NCI-H524 treated with DMSO at 0.1 percent for 48 hours (cell line): ENCODE measurements at places on chromosomes 11 and 22.

DNA sequence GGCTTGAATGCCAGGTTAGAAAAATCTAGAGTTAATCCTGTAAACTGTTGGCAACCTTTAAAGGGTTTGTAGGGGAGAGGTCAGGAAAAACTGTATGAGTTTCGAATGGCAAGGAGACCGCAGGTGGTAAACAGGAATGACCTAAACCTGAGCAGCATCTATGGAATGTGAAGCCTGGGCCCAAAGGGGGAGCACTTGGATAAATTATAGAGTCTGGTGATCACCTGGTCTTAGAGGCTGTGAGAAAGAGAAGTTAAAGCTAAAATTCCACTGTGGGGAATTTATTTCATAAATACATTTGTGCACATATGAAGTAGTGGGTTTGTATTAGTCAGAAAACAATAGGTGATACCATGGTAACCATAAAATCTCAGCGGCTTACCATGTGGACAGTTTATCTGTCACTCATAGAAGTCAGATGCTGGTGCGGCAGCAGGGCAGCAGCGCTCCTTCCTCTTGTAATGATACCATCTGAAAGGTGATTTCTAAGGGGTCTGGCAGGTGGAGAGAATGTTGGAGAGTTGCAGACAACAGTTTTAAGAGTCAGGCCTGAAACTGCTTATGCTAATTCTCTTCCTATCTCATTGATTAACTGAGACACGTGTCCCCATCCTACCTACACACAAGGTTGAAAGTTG, 1104.4 kb upstream of the CCDC90B start:
- DNase-seq: no peak

GRCh38 chr11:117950993-117951961, 22.1 kb upstream of the TMPRSS13 start:
- DNase-seq: no peak

DNA sequence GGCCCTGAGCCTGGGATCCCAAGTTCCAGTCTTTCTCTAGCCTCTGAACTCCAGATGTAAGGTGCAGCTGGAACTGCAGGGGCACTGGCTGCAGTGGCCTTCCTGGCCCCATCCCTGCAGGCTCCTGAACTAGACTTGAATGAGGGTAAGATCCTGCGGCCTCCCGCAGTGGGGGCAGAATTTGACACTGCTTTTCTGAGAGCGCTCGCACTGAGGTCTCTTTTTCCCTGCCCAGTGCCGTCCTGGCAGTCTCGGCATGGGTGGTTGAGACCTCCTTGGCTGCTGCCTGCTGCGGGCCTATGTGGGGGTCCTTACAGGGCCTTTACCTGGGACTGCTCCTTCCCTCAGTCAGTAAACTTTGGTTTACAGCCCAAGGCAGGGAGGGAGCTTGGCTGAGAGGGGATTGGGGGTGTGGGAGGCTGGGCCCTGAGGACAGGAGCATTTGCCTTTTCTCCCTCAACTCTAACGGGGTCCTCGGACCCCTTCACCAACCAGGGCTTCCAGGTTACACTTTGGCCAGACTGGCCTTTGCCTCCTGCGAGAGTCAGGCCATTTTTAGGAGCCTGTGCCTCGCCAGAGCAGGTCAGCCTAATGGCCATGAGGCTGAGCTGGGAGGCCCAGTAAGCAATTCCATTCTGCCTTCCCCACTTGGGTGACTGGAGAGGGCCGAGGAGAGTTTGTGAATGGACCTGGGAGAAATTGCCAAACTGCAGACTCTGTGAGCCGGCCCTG, 35.4 kb downstream of the FAM83F start:
- DNase-seq: no peak

GRCh38 chr11:116654526-116654925, 118.3 kb downstream of the BUD13 start:
- no peak for DNase-seq

GRCh38 chr11:67111261-67111660, 7.8 kb upstream of the KDM2A start:
- DNase-seq: no peak
